ENCODE measurements at places on chromosomes 5 and 9. TPM values are rescaled to one million over a fixed set of nuclear protein-coding genes. Genes with fewer than 3 reads are reported as not detected.

GRCh38 chr5:33888587-33888986, 3.2 kb downstream of the ADAMTS12 start:
- DNase-seq = no peak

The CYLC2 gene
- total RNA-seq = not detected

The ZNF462 gene
- total RNA-seq = 48.7 TPM

DNA sequence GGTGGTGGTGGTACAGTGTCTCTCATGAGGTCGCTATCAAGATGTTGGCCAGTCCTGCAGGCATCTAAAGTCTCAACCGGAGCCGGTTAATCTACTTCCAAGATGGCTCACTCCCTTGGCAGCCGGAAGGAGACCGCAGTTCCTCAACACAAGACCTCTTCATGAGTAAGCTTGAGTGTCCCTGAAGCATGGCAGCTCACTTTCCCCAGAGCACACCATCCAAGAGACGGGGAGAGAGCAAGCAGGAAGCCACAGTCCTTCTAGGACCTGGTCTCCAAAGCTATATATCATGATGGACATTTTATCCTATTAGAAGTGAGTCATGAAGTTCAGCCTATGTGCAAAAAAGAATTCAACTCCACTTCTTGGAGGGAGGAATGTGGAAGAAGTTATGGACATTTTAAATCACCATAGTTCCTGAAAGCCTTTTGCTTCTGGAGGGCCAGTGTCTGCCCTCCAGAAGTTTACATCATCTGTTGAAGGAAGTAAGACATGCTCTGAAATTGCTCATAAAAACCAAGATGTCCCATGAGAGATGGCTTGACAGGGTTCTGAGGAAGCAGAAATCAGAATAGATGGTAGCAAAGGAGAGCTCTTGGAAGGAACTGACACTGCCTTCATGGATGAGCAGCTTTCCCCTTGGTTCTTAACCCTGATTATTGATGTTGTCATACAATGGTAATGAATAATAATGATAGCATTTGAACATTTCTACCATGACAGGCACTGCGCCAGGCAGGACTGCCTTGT, 21.3 kb downstream of the GALNT10 start:
- no peak for DNase-seq

- DNase-seq = no peak
Observed at GRCh38 chr5:74432721-74433120, 207.8 kb downstream of the ENC1 start.

DNA sequence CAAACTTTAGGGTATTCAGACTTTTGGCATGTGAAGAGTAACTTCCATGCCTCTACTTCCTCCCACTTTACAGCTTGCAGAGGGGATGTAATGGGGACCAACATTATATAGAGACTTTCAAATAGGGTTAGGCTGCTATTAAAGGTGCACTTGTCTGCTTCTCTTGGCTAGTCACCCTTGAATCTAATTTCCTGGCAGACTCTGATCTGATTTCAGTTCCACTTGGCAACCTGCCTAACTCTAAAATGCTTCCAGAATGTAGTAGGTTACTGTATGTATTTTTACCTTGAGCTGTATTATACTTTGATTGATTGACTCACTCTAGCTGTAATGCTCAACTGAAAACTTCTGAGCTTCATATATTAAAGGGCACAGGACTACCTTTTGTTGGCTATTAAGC, 693.4 kb downstream of the KCTD16 start:
- DNase-seq = no peak

- no peak for DNase-seq
Observed at GRCh38 chr5:673831-674629, 19.1 kb downstream of the TPPP start.

All from mucosa of descending colon (tissue), 3 donors.